CD4-positive, alpha-beta T cell treated with Interleukin-15 for 4 hours (primary cell): ENCODE measurements at places on chromosomes 1 and 21.

- DNase-seq, result no peak
Observed at GRCh38 chr1:70674941-70675685, 264.0 kb downstream of the CTH start.

- no peak for DNase-seq
Observed at GRCh38 chr1:246365708-246366107, 141.4 kb downstream of the SMYD3 start.

DNA sequence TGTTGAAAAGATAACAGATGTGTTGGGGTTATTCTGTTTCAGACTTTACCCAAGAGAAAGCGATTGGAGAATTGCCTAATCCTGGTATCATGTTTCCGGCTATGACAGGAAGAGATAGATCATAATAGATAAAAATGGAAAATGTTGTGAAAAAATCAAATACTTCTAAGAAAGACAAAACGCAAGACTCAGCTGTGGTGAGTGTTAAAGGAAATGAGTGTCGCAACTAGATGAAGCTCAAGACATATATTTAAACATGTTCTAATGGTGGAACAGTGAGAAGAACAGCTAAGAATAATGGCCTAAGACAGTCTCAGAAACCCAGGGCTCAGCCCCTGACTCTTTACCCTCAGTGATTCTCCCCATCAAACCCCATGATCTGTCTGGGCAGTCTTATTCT is 426.7 kb upstream of the RUNX1 start:
- DNase-seq, result no peak

- no peak for DNase-seq
Observed at GRCh38 chr1:53409695-53410094, 49.5 kb upstream of the DMRTB1 start.

DNA sequence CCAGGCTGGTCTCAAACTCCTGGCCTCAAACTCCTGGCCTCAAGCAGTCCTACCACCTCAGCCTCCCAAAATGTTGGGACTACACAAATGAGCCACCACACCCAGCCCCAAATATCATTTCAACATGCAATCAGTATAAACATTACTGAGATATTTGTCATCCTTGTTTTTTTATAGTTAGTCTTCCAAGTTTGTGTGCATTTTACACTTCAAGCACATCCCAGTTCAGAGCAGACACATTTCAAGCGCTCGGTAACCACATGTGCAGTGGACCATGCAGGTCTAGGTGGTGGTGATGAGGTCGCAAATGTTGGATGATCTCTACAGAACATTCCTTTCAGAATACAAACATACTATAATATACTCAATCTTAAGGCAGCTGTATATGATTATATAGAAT is 23.8 kb upstream of the APP start:
- no peak for DNase-seq

DNA sequence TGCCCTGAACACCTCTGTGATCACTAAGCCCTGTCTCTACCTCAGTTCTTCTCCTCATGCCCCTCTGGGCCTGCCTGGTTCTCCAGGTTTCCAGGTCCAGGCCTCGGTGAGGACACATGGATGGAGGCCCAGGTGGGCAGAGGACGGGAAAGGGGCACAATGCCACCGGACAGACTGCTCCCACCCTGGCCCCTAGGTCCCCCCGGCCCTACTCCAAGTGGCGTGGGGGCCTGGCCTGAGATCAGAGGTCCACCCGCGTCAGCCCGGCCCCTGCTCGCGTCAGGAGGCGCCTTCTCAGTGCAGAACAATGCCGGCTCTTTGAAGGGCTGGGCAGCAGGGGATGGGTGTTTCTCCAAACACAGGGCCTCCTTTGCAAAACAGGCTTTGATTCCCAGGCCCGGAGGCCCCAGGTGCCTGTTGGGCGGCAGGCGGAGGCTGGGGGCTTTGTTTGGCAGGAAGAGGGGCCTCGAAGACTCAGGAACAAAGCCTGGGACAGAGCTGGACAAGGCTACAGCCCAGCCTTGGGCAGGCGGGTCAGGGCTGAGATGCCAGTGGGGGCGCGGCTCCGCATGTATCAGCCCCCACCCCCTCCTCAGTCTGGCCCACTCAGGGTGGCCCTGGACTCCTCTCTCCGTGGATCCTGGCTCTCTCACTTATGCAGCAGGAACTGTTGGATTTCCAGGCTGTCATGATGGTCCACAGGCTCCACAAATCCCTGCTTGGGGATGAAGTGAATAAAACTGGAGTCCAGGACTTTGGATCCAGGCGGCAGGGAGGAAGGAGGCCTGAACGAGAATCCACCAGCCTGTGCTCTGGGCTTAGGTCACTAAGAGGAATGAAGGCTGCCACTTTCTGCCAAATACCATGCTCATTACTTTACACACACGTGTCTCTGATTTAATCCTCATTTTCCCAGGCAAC is 77.4 kb upstream of the SLC2A1 start:
- DNase-seq, result no peak

DNA sequence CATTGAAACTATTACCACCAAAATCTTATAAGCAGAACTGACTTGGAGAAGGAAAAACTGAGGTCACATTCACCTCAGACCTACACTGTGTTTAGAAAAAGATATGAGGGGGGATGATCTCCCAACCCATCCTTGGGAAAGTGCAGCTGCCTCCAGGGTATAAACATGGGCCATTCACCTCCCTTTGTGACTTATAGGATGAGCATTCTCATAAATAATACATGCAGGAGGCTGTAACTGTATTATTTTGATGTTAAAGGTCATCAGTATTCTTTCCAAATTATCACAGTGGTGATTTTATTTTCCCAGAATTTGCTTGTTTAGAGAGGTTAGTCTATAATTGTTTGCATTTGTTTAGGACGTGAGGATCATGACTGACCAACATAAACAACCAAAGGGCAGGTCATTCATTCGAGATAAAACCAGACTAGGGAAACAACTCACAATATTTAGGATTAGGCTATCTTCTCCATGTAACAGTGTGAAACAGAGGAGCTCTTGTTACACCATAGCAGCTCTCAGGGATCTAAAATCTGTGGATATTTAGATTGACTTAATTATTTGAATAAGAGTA is 109.2 kb upstream of the NR5A2 start:
- DNase-seq, result no peak

DNA sequence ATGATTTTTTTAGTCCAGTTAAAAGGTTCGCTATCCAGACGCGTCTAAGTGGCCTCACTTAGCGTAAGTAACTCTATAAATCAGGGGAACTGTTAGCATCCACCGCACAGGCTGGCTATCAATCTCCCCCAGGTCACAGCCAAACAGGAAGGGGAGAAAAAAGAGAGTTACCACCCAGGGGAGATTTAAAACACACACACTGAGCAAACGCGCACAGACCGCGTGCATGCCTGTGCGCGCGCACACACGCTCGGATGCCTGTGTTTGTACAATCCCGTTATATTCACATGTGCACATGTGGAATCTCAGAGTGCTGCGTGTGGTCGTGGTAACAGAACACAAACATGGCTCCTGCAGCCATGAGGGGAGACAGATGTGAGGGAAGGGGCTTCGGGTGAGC is 125.4 kb downstream of the CASZ1 start:
- DNase-seq, result no peak
